ENCODE measurements at places on chromosomes 2 and 18. TPM values are rescaled to one million over a fixed set of nuclear protein-coding genes. Genes with fewer than 3 reads are reported as not detected.

- H3K4me1 ChIP-seq: peaks cover 8% of the 10 kb centered on the region
- no peaks in the 10 kb centered on the region for H3K36me3 ChIP-seq
- H3K27ac ChIP-seq: no peak overlapping the region
- no peak overlapping the region for H3K4me3 ChIP-seq
These were observed 14.1 kb upstream of the B3GNT2 start for GRCh38 chr2:62181843-62182242.

DNA sequence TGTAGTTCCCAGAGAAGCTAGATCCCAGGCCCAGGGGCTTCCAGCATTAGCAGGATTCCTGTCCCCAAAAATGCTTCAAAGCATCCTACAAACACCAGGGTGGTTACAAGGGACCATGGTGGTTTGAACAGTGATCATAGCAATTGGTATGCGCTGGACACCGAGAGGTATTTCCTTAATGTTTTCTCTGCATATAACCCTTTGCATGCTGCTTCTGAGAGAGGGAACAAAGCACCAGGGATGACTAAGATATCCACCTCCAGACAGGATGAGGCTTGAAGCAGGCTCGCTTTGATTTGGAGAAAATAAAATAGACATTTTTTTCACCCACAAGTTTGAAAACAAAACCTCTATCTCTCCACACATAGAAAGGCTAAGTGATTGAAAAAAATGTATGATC lies 50.5 kb upstream of the TSPYL6 start:
- H3K4me3 ChIP-seq: no peak overlapping the region
- no peaks in the 10 kb centered on the region for H3K4me1 ChIP-seq
- H3K27ac ChIP-seq: no peak overlapping the region
- H3K36me3 ChIP-seq: no peaks in the 10 kb centered on the region
- H3K27me3 ChIP-seq: no peaks in the 10 kb centered on the region

DNA sequence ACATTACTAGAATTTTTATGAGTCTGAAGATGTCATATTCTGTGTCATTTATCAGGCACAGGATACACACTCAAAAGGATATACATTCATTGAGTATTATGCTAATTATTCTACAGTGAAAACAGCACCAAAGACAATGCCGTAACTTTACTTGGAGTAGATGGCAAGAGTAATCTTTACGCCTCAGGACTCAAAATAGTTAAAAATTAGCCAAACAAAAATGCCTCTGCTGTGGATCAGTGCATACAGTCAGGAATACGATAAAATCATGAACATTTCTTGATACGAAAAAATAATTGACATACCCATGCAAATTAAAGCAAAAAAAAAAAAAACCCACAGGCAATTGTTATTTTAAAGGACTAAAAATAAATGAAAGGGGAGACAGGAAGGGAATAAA lies 129.7 kb downstream of the NETO1 start:
- DNase-seq: no peak
- no peak overlapping the region for H3K4me3 ChIP-seq
- H3K36me3 ChIP-seq: no peaks in the 10 kb centered on the region
- H3K27ac ChIP-seq: no peak overlapping the region
- no peaks in the 10 kb centered on the region for H3K27me3 ChIP-seq

DNA sequence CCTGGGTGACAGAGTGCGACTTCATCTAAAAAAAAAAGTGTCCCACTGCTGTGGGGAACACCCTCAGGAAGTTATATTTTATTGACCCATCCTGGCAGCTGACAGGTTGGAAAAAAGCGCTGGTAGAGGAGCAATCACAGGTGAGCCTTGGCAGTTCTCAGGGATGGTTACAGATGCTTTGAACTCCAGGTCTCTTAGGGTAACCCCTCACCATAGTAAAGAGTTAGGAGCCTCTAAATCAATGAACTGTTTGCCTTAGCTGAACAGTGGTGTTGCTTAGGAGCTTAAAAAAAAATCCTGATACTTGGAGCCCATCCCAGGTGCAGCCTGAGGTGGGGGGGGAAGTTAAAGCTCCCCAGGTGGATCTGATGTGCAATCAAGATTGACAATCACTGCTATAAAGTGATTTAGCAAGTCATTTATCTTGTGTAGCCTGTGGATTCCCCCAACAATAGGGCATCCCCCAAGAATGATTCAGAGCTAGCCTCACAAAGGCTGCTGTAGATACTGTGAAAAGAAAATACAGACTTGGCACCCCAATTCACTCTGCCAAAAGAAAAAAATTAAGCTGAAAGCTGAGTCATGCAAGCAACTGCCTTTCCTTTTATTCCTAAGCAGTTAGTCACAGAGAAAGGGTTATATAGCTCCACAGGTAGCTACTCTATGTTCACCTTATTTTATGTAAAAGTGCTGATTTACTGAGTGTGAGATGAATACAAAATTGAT lies 14.8 kb downstream of the SLC16A14 start:
- peaks cover 4% of the 10 kb centered on the region for H3K36me3 ChIP-seq
- no peaks in the 10 kb centered on the region for H3K4me1 ChIP-seq
- no peak overlapping the region for H3K4me3 ChIP-seq
- no peak overlapping the region for H3K27ac ChIP-seq

DNA sequence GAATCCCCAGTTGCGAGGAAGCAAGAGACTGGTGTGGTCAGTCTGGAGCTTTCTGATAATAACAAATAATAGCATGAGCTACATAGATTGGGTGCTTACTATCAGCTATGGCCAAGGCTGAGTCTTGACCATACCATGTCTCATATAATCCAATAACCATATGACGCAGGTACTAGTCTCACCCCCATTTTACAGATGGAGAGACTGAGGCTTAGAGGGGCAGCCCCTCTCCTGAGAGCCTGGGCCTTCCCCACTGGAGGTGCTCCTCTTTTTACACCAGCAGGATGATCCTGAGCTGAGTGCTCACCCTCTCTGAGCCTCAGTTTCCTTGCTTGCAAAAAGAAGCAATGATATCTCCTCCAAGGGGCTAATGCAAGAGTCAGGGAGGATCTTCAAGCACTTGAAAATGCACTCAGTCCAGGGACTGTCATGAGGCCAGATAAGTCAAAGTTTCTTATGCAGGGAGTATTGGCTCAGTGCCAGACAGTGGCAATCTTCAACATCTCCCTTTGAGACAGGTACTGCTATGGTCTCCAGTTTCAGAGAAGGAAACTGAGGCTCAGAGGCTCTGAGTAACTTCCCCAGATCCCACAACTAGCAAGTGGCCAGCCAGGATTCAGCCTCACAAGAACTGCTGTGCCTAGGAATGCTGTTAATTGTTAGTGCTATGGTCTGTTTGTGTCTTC lies 149.7 kb downstream of the TFCP2L1 start:
- H3K4me3 ChIP-seq: no peak overlapping the region
- H3K27me3 ChIP-seq: no peaks in the 10 kb centered on the region
- DNase-seq: no peak
- no peak overlapping the region for H3K27ac ChIP-seq

CIAO1 gene
- 104 TPM for total RNA-seq

DNA sequence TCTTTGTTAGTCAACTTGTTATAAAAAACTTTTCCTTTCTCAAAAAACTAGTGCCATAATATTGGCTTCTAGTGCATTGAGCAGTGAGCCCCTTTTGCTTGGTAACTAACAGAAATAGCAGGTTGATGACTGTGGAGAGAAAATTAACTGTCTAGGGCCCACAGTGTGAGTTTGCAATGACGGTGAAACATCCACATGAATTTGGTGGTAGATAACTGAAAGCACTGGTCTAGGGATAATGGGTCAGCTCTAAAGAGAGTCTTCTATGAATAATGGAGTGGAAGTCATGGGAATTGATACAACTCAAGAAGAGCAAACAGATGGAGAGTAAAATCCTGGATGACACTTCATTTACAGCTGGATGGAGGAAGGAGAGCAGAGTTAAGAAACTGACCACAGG lies 245.4 kb downstream of the METTL4 start:
- no peaks in the 10 kb centered on the region for H3K27me3 ChIP-seq
- no peak overlapping the region for H3K27ac ChIP-seq
- no peak overlapping the region for H3K4me3 ChIP-seq

DNA sequence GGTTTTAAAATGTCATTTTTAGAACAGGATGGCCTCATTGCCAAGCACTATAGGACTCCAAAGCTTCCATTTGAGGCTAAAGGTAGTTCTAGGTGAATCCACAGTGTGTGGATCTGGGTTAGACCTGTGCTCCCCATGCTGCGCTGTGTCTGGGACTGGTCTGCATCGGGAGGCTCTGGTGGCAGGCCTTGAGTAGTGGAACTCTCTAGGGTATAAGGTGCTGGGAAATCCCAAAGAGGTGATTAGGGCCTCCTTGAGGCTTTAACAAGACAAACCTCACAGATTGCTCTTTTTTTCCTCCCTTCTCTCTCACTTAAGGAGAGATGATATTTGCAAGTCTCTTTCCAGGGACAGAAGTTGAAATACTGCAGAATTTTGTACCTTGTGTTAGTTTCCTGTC lies 9.3 kb downstream of the SEC11C start:
- no peaks in the 10 kb centered on the region for H3K36me3 ChIP-seq
- no peak for DNase-seq
- no peak overlapping the region for H3K4me3 ChIP-seq
- no peaks in the 10 kb centered on the region for H3K27me3 ChIP-seq
- no peaks in the 10 kb centered on the region for H3K4me1 ChIP-seq

GRCh38 chr18:74803769-74804168 lies 206.1 kb downstream of the ZNF407 start:
- peaks cover 20% of the 10 kb centered on the region for H3K4me1 ChIP-seq
- no peaks in the 10 kb centered on the region for H3K36me3 ChIP-seq
- DNase-seq: no peak
- no peaks in the 10 kb centered on the region for H3K27me3 ChIP-seq

PNO1 gene
- 20.7 TPM for total RNA-seq

- DNase-seq: peak; percentile 34
- no peak overlapping the region for H3K4me3 ChIP-seq
- H3K27me3 ChIP-seq: no peaks in the 10 kb centered on the region
- H3K4me1 ChIP-seq: peaks cover 5% of the 10 kb centered on the region
- no peaks in the 10 kb centered on the region for H3K36me3 ChIP-seq
- no peak overlapping the region for H3K27ac ChIP-seq
These were observed 227.5 kb downstream of the SH3RF3 start for GRCh38 chr2:109356324-109357035.

GRCh38 chr2:68431316-68431972 lies 35.6 kb downstream of the FBXO48 start:
- no peak overlapping the region for H3K4me3 ChIP-seq
- H3K27ac ChIP-seq: no peak overlapping the region
- peaks cover 42% of the 10 kb centered on the region for H3K4me1 ChIP-seq
- H3K36me3 ChIP-seq: no peaks in the 10 kb centered on the region
- DNase-seq: no peak

SCYGR4 gene
- total RNA-seq: not detected

DNA sequence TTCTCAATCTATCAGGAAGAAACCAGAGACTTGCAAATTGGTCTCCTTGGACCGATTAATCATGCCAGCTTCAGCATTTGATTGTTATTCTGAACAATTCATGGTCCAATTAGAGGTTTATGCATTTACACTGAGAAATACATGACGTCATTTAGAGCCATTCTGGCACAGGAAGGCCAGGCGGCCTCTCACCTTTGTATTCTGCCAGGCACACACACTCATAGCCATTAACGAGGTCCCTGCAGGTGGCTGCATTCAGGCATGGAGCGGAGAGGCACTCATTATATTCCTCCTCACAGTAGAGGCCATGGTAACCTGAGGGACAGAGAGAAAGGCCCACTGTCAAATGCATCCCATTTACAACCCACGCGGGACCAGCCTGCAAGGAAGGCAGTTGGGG lies 146.8 kb upstream of the PID1 start:
- no peaks in the 10 kb centered on the region for H3K4me1 ChIP-seq
- H3K4me3 ChIP-seq: no peak overlapping the region
- no peak for DNase-seq

- no peak for DNase-seq
- no peaks in the 10 kb centered on the region for H3K36me3 ChIP-seq
- H3K27ac ChIP-seq: no peak overlapping the region
- no peak overlapping the region for H3K4me3 ChIP-seq
- no peaks in the 10 kb centered on the region for H3K27me3 ChIP-seq
- no peaks in the 10 kb centered on the region for H3K4me1 ChIP-seq
These were observed 119.7 kb downstream of the PMAIP1 start for GRCh38 chr18:60019463-60019840.

ELMOD3 gene
- 19.7 TPM for total RNA-seq

DNA sequence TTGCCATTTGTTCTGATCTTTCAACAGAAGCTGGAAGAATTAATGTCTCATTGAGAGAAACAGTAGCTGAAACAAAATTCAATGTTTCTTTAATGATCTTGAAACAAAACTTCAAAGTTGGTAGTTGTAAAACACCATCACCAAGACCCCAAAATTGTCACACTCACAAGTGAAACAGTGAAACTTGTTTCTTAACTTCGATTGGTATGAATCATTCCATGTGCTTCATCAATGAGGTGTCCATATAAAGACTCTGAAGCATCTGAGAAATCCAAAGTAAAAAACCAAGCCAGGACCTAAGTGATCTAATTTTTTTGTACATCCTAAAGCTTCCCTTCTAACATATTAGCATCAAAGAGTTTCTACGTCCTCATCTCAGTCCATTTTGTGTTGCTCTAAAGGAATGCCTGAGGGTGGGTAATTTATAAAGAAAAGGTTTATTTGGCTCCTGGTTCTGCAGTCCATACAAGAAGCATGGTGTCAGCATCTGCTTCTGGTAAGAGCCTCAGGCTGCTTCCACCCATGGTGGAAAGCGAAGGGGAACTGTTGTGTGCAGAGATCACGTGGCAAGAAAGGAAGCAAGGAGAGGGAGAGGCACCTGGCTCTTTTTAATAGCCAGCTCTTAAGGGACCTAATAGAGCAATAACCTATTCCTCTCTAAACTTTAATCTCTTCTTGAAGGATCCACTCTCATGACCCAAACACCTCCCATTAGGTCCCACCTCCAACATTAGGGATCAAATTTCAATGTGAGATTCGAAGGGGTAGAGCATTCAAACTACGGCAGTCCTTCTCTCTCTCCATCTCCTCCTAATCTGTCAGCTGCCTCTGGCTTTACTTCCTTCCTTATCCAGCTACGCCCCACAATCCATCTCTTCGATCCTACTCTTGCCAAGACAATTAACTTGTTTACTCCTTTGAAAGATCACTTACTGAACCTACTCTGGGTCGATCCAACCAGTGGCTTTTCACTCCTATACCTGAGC lies 20.7 kb upstream of the TLK1 start:
- no peak overlapping the region for H3K27ac ChIP-seq
- H3K4me1 ChIP-seq: peaks cover 4% of the 10 kb centered on the region
- no peak overlapping the region for H3K4me3 ChIP-seq
- no peak for DNase-seq
- H3K27me3 ChIP-seq: no peaks in the 10 kb centered on the region
